Muscle of leg (tissue), 16 donors: ENCODE measurements at places on chromosomes 7 and 10. TPM values are rescaled to one million over a fixed set of nuclear protein-coding genes. Genes with fewer than 3 reads are reported as not detected.

The CFAP69 gene
- 3.6 TPM for total RNA-seq

- H3K27ac ChIP-seq, result no peak overlapping the region
- peaks cover 2% of the 10 kb centered on the region for H3K27me3 ChIP-seq
- no peaks in the 10 kb centered on the region for H3K4me1 ChIP-seq
- no peak overlapping the region for H3K4me3 ChIP-seq
- no peak for DNase-seq
These were observed 308.5 kb downstream of the WDR11 start for GRCh38 chr10:121159670-121160069.

The PDZD7 gene
- 1.2 TPM for total RNA-seq

DNA sequence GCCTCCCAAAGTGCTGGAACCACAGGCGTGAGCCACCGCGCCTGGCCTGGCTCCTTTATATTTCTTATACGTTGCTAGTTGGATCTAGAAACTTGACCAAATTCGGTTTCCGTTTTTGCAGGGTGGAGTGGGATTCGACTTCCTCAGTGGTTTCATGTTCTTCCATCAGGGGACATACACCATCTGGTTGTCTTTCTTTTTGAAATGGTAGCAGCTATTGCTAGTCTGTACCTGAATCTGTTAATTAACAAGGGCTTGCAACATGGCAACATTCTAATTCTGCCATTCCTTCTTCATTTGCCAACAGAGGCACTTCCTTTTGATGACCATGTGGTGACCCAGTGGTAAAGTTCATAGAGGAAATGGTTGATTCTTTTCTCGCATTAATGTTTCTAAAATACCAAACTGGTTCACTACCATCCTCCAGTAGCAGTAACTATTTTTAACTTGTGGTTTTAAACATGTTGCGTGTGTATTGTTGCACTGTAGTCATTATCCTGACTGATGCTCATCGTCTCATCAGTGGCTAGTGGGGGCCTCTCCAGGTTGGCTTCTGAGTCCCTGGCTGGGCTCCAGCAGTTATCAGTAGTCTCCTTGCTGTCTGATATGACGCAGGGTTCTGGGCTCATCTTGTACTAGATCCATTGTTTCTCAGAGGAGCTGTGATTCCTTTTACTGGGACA, 159.2 kb downstream of the RGS10 start:
- H3K36me3 ChIP-seq, result peaks cover 8% of the 10 kb centered on the region
- H3K4me1 ChIP-seq, result peaks cover 17% of the 10 kb centered on the region
- no peak overlapping the region for H3K4me3 ChIP-seq
- no peaks in the 10 kb centered on the region for H3K27me3 ChIP-seq
- DNase-seq, result no peak

The SPDYE2 gene
- 0.04 TPM for total RNA-seq

DNA sequence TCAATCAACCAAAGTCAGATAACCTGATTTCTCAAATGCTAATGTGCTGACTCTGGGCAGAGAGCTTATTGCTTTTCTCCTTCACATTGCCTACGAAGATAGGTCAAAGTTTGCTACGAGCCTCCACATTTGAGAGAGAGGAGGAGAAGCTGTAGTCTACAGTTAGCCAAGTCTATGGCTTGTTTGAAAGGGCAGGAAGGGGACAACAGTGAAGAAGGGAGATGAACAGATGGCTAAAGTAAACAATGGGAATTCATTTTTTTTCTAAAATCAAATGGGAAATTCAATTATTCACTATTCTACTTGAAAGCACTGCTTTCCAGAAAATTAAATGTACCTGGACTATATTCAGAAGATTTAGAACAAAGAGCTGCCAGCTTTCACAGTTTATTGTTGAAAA, 126.7 kb upstream of the C1QL3 start:
- H3K36me3 ChIP-seq, result no peaks in the 10 kb centered on the region
- H3K27me3 ChIP-seq, result no peaks in the 10 kb centered on the region
- DNase-seq, result no peak
- no peak overlapping the region for H3K4me3 ChIP-seq

DNA sequence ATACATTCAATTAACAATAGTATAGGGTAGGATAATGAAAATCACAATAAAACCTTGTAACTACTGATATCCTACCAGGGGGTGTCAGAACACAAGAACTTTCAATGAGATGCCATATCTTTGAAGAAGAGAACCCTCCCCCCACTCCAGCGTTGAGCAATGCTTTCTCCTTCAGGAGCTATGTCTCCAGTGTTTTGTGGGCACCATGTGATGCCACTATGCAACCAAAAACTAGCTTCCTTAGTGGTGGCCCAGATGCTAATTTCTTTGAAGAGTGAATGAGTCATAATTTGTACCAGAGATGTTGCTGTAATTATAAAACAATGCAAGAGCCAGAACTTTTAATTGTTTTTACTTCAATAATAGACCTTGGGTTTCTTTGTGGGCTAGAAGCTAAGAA, 76.0 kb upstream of the ADO start:
- no peak overlapping the region for H3K4me3 ChIP-seq
- no peaks in the 10 kb centered on the region for H3K27me3 ChIP-seq
- peaks cover under 1% of the 10 kb centered on the region for H3K4me1 ChIP-seq
- H3K36me3 ChIP-seq, result no peaks in the 10 kb centered on the region

GRCh38 chr7:43697690-43698089, 31.6 kb downstream of the COA1 start:
- no peaks in the 10 kb centered on the region for H3K27me3 ChIP-seq
- no peaks in the 10 kb centered on the region for H3K36me3 ChIP-seq
- no peak overlapping the region for H3K4me3 ChIP-seq
- no peak for DNase-seq
